Uterus (tissue), 4 donors: ENCODE measurements at places on chromosomes 6 and 20. TPM values are rescaled to one million over a fixed set of nuclear protein-coding genes. Genes with fewer than 3 reads are reported as not detected.

DNA sequence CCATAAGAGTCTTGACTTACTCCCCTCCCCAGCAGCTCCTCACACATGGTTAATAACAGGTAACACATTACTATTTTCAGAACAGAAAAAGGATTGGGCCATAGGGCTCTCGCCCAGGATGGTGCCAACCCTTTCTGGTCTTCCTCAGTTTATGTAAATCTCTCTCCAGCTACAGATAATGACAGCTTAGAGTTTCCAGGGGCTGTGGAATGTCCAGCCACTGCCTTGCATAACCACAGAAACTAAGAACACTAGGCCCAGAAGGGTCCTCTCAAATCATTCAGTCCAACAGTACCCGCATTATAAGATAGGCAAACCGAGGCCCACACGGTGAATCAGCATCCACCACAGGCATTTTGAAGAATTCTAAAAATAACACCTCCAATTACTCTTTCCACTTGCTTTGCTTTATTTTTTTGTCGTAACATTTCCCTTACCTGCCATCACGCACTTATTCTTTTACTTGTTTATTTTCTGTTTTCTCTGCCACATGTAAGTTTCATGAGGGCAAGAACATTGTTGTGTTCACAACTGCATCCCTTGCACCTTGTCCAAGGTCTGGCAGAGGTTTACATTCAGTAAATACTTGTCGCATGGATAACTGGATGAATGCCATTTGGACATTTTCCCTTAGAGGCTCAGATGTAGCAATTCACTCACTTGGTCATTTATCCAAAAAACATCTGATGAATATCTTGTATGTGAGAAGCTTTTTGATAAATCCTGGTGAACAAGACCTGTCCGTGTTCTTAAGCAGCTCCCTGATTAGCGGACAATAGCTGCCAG lies 6.4 kb upstream of the SDC4 start:
- no peak for DNase-seq
- H3K4me3 ChIP-seq: no peak overlapping the region
- no peaks in the 10 kb centered on the region for H3K36me3 ChIP-seq
- no peaks in the 10 kb centered on the region for H3K27me3 ChIP-seq

- H3K4me3 ChIP-seq: no peak overlapping the region
- no peaks in the 10 kb centered on the region for H3K4me1 ChIP-seq
- no peak overlapping the region for H3K27ac ChIP-seq
- no peaks in the 10 kb centered on the region for H3K36me3 ChIP-seq
These were observed 21.9 kb downstream of the TBXT start for GRCh38 chr6:166145751-166146150.

GRCh38 chr6:87553159-87553765 lies 36.5 kb downstream of the RARS2 start:
- no peak overlapping the region for H3K27ac ChIP-seq
- DNase-seq: no peak
- H3K4me1 ChIP-seq: no peaks in the 10 kb centered on the region

- H3K4me3 ChIP-seq: no peak overlapping the region
- no peak for DNase-seq
- no peaks in the 10 kb centered on the region for H3K36me3 ChIP-seq
- H3K4me1 ChIP-seq: no peaks in the 10 kb centered on the region
- no peak overlapping the region for H3K27ac ChIP-seq
- H3K27me3 ChIP-seq: no peaks in the 10 kb centered on the region
These were observed 80.3 kb downstream of the TBC1D7 start for GRCh38 chr6:13248053-13248452.

MUCL3 gene
- total RNA-seq: not detected

STX11 gene
- 6.2 TPM for total RNA-seq
